ENCODE measurements at places on chromosomes 6 and 20.

GRCh38 chr6:127464881-127465459 lies 5.8 kb upstream of the KIAA0408 start:
- peak; percentile 4 for DNase-seq

DNA sequence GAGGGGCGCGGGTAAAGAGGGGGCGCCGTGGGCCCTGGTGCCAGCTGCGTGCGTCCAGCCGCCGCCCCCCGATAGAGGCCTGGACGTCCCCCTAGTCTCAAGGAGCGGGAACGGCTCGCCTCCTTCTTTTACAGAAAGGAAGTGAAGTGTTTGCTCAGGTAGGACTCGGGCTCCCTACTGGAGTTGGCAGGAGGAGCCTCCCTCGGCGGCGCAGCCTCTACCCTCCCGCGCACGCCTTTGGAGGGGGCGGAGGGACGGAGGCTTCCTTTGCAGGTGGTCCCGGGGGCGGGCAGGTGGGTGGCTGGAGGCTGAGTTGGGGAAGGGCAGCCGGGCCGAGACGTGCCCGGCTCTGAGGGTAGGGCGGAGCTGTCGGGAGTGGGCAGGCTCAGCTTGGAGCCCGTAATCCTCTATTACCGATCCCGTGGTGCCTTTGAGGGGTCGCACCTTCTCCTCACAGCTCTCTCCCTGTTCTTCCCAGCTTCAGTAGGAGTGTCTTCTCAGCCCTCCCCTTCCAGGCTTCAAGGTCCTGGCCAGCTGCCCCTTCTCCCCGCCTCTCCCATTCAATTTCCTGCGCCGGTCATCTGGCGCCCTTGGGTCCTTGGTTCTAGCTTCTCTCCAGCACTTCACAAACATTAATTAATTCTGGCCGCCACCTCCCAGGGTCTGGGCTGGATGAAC lies 728 bp downstream of the ITPR3 start:
- DNase-seq = no peak

- DNase-seq = no peak
Measured at GRCh38 chr6:39812853-39813533, 20.8 kb downstream of the DAAM2 start.

DNA sequence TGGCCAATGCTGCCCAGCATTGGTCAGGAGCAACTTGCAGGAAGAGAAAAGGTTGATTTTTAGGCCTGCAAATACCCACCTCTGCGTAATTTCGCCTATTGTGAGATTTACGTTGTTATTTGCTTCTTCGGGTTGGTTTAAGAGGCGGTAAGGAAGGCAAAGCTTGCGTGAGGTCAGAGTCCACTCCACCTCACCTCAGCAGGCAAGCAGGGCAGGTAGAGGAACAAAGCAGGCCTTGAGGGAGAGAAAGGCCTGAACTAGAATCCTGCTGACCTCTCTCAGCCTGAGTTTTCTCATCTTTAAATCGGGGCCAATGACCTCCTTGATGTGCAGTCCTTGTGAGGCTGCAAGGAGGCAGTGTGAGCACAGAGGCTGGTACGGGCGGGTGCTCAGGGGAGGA lies 239.1 kb downstream of the CDC5L start:
- DNase-seq = no peak

DNA sequence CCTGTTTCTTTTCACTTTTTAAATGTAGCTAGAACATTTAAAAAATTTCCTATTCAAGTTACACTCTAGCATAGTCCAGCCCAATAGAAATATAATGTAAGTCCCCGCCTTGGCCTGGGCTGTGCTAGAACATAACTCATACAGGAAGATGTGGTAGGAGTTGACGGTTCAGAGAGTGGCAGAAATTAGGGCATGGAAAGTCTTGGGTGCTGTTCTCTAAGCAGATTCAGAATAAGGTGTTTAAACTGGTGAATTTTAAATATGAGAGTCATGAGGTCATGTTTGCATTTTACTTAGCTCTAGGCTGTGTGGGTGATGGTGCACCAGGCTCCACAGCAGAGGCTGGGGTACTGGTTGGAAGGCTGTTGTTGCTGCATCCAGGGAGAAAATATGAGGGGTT lies 256.5 kb downstream of the FARS2 start:
- DNase-seq = no peak

GRCh38 chr6:6176586-6177228 lies 143.8 kb downstream of the F13A1 start:
- no peak for DNase-seq

GRCh38 chr6:16482702-16483314 lies 244.4 kb downstream of the GMPR start:
- no peak for DNase-seq

DNA sequence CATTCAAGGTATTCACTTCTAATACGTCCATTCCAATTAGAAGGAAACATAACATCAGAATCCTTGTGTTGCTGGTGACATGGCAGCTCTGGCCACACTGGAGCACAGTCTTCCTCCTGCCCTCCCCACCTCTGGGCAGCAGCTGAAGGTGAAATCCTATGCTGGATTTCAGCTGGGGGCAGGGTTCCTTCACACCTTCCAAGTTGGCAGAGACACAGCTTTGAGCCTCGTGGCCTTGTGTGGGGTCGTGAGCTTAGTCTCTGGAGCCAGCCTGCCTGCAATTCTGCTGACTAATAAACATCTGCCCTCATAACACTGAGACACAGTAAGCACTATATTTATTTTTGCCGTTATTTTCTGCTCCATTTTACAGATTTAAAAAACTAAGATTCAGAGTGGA lies 218.9 kb upstream of the RIN2 start:
- DNase-seq = no peak

DNA sequence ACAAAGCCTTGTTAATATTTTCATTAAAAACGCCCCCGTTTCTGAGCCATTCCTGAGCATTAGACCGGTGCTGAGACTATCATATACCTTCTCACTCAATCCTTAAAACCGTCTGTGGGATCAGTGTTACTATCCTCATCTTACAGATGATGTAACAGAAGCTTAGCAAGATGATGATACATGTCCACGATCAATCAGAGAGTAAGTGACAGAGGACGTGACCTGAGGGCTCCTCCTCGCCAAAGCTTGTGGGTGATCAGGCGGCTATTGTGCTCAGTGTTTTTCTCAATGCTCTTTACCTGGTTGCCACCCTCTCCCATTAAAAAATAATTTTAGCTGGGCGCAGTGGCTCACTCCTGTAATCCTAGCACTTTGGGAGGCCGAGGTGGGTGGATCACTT lies 113.1 kb downstream of the MTHFD1L start:
- DNase-seq = no peak

GRCh38 chr20:20553541-20553940 lies 158.9 kb downstream of the RALGAPA2 start:
- no peak for DNase-seq

DNA sequence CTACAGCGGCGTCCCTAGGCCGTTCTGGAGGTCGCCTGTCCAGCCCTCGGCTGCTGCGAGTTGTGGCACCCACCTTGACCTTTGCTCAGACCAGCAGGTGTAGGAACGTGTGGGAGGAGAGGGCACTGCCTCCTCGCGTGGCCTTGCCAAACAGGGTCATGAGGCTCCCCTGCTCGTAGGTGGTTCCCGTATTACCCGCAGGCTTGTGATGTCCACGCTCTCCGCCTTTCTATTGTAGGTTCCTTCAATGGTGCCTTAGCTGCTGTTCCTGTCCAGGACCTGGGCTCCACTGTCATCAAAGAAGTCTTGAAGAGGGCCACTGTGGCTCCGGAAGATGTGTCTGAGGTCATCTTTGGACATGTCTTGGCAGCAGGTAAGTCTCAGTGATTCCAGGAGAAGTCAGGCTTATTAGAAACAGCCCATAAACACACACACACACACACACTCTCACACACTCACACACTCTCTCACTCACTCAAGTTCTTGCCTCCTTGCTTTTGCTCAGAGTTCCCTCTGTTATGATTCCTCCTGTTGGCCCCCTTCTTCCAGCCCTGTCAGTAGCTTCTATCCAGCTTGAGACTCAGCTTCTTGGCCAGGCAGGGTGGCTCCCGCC lies 942 bp downstream of the ACAT2 start:
- DNase-seq = no peak

DNA sequence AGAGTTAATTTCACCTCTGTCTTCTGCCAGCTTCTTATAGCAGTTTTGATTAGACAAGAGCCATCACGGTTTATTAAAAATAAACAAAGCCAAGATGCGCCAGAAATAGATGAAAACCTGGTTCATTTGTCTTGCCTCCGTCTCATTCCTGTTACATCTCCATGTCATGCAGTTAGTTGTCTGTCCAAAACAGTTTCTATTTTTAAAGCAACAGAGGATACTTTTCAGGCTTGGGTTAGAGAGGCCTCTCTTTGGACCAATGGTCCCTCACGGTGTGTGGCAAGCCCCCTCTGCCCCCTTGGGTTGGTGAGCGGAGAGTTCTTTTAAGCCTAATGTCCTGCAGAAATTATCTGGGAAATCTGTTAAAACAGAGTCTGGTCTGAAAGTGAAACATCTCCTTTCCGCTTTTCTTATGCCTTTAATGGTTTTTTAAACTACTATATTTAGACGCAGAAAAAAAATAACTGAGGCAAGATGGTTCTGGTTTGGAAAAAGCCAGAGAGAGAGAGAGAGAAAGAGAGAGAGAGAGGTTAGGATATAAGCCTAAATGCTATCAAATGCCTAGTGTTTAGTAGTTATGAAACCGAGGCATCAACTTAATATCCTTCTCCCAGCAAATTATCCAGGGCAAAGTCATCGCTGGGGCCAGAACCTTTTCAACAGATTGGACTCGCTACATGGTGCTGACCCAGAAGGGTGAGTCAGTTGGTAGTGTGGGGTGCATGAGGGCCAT lies 64.5 kb downstream of the ZDHHC14 start:
- DNase-seq = no peak

- no peak for DNase-seq
Measured at GRCh38 chr6:39684790-39685488, 40.3 kb downstream of the KIF6 start.

DNA sequence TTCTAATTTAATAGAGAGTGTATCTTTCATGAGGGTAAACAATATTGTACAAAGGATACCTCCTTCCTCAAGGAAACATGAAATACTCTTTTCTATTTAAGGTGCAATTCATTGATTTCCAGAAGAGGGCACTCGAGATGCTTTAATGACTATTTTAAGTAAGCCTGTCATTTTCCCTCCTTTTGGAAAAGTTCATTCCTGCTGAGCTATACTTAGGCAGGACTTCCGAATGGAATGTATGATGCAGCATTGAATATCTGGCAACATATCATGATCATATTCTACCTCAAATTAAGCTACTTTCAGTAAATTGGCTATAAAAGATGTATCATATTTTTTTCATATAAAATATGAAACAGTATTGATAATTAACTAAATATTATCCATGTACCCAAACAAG lies 5.0 kb downstream of the DST start:
- peak; percentile 27 for DNase-seq

DNA sequence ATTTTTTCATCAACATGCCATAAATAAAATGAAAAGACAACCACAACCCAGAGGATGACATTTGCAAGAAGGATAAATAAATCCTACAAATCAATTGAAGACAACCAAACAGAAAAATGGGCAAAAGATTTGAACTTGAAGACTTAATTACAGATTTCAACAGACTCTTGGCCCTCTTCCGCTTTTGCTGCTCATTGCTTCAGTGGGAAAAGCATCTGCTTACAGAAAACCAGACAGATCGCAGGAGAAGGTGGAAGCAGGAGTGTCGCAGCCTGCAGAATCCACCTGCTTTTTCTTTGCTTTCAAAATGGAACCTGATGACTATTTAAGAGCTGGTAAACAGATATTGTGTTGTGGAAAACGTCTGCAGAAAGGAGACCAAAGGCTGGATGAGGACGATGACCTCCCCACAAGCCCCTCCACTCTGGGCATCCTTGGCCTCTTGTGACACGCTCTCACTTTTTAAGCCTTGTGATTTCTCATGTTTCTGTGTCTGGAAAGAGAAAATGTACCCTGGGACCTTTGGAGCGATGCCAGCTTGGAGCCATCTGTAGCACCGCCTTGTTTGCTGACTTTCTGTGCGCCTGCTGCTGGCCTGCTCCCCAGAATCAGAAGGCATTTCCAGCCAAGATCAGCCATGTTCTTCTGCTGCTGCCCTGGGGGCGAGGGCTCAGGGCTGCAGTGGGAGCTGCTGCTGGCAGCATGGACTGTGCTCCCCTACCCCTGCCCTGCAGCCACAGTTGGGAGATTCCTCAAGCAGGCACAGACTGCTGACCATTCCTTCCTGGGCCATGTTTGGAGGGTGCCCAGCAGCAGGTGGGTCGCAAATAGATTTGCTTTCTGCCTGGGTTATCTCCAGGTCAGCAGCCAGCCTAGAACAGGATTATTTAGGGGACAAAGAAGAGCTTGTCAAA lies 3.6 kb upstream of the CSTL1 start:
- no peak for DNase-seq

DNA sequence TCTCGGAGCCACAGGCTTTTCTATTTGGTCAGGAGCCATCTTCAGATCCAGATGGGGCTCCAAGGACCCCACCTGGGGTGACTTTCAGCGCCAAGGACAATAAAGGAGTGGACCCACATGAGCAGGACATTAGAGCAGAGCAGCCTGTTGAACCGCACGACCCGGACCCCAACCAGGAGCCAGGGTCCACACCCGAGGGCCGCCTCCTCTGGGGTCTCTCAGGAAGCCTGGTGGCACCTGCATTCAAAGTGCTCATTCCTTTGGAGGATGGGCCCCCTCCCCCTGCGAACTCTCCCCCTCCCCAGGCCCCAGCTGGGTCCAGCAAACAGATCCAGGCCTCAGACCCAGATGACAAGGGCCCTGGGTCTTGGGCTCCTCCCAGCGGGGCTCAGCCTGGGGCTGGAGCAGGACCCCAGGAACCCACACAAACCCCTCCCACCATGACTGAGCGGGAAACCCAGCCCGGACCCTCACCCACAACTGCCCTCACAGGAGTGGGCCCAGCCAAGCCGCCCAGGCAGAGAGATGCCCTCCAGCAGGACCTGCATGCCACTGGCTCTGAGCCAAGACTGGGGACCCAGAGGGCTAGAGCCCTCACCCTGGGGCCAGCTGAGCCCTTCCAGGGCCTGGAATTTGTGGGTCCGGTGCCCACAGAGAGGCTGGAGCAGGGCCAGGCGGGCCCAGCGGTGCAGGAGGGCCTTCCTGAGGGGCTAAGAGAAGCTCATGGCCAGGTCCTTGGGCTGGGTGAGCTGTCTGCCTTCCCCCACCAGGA lies 23.9 kb downstream of the RAB44 start:
- DNase-seq = no peak

GRCh38 chr6:13848522-13849150 lies 34.3 kb upstream of the MCUR1 start:
- no peak for DNase-seq

DNA sequence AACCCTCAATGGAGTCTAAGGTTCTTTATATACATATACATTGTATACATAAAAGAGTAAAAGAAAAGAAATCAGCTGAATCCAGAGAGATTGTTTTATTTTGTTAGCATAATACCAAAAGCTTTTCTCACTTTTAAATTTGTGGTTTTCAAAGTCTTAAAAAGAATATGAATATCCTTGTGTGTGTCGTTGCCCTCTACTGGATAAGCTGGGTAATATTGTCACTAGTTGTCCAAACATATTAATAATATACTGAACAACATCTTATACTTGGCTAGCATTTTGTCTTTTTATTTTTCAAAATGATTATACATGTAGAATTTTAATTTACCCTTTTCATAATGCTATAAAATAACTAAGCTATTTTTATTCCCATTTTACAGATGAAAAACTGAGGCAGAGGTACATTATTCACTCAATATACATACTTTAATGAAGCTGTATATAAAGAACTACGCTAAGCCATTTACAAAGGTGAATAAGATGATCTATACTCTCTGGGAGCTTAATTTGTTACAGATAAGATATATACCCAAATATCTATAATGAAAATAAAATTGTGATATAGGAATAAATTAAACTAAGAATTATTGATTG lies 531.7 kb downstream of the TFAP2B start:
- no peak for DNase-seq

- DNase-seq = no peak
Measured at GRCh38 chr20:49575551-49576060, 7.7 kb upstream of the PTGIS start.

- no peak for DNase-seq
Measured at GRCh38 chr6:130296854-130297253, 69.0 kb upstream of the TMEM200A start.
